ENCODE measurements at places on chromosomes 2 and 18. TPM values are rescaled to one million over a fixed set of nuclear protein-coding genes. Genes with fewer than 3 reads are reported as not detected.

SERPINB10 gene
- total RNA-seq, result not detected

SULT1C4 gene
- not detected for total RNA-seq

PDE1A gene
- total RNA-seq, result 0.16 TPM

GAREM1 gene
- total RNA-seq, result 3.3 TPM

KCNG2 gene
- not detected for total RNA-seq
